ENCODE measurements at places on chromosomes 4 and X. TPM values are rescaled to one million over a fixed set of nuclear protein-coding genes. Genes with fewer than 3 reads are reported as not detected.

Gene SSX4
- total RNA-seq = not detected

Gene NBDY
- total RNA-seq = 23.8 TPM

Gene XAGE1B
- not detected for total RNA-seq

Gene YIPF7
- not detected for total RNA-seq

Gene CSAG2
- not detected for total RNA-seq

Gene INPP4B
- 93.2 TPM for total RNA-seq

Gene MAGEC1
- not detected for total RNA-seq

Gene C4orf54
- not detected for total RNA-seq

Gene EDA2R
- 0.18 TPM for total RNA-seq

Gene ZBED1
- 28.0 TPM for total RNA-seq

Gene RAB41
- not detected for total RNA-seq

Gene C1GALT1C1
- 13.7 TPM for total RNA-seq

- DNase-seq = no peak
Observed at GRCh38 chr4:108204518-108204917, 35.8 kb upstream of the LEF1 start.

DNA sequence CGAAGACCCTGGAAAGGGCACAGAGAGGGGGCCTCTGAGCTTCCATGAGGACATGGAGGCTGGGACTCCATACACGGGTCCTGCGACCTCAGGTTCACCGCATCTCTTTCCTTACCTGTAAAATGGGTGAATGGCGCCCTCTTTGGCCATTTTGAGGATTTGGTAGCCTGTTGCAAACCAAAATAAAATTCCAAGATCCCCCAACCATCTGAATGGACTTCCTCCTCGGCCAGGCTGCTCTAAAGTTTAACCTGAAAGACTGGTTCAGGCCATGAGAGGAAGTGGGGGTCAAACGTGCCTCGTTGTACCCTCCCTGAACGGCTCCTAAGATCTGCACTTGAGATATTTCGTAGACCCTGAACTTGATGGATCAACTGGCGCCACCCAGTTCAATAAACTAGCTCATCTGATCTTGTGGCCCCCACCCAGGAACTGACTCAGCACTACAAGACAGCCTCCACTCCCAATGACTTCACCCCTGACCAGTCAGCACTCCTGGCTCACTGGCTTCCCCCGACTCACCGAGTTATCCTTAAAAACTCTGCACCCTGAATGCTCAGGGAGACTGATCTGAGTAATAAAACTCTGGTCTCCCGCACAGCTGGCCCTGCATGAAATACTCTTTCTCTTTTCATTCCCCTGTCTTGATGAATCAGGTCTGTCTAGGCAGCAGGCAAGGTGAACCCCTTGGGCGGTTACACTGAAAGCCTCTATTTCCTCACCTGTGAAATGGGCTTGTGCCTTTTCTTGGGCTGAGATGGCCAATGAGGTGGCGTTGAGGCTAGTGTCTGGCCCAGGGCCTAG is 32.9 kb upstream of the GPR78 start:
- DNase-seq = no peak

- DNase-seq = no peak
Observed at GRCh38 chrX:44072631-44073030, 99.4 kb upstream of the NDP start.

DNA sequence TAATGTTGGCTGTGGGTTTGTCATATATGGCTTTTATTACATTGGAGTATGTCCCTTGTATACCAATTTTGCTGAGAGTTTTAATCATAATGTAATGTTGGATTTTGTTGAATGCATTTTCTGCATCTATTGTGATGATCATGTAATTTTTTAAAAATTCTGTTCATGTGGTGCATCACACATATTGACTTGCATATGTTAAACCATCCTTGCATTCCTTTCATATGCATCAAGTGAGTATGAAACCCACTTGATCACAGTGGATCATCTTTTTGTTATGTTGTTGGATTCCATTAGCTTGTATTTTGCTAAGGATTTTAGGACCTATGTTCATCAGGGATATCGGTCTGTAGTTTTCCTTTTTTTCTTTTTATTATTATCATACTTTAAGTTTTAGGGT is 12.1 kb downstream of the HEPH start:
- DNase-seq = no peak

- DNase-seq = peak; percentile 20
Observed at GRCh38 chr4:104491481-104492182, 3.1 kb downstream of the CXXC4 start.

DNA sequence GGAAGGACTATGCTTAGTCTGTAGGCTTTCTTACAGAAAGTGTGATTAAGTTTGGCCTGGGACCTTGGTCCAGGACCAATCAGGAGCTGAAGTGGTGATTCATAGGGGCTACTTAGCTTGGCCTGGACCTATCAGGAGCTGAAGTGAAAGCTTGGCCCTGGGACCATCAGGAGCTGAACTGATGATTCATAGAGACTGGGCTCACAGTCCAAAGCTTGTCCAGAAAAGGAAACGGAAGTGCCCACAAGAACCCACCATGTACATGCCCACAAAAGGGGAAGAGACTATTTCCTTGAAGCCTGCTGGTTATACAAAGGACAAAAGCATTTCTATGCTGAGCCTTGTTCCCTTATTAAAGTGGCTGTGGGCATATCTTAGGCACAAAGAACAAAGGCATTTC is 12.6 kb downstream of the TENT5D start:
- DNase-seq = no peak

- no peak for DNase-seq
Observed at GRCh38 chr4:74262522-74262921, 45.7 kb upstream of the EPGN start.

DNA sequence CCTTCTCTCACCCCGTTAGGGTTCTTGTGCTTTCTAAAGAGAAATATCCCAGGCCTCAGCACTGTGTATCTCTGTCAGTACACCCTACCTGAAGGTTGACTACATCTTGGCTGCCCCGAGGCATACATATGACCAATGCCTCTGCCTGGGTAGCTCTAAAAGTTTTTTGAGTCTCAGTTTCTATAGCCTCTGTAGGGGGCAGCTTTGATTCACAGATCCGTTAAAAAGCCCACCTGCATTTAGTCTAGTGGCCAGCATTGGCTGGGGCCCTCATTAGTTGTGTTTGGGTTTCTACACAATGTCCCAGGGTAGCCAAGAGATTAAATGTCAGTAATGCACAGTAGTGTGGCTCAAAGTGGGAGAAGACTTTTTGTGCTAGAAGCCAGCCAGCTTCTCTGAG is 151.1 kb downstream of the CFAP299 start:
- DNase-seq = no peak

GRCh38 chrX:31604629-31605221 is 532.9 kb upstream of the FTHL17 start:
- no peak for DNase-seq

- DNase-seq = no peak
Observed at GRCh38 chr4:156660465-156660864, 311.1 kb downstream of the PDGFC start.

GRCh38 chr4:145231906-145232700 is 51.7 kb upstream of the OTUD4 start:
- DNase-seq = no peak

- DNase-seq = no peak
Observed at GRCh38 chr4:147370881-147371280, 110.0 kb upstream of the EDNRA start.

- DNase-seq = no peak
Observed at GRCh38 chrX:66126662-66127061, 37.4 kb upstream of the HEPH start.

DNA sequence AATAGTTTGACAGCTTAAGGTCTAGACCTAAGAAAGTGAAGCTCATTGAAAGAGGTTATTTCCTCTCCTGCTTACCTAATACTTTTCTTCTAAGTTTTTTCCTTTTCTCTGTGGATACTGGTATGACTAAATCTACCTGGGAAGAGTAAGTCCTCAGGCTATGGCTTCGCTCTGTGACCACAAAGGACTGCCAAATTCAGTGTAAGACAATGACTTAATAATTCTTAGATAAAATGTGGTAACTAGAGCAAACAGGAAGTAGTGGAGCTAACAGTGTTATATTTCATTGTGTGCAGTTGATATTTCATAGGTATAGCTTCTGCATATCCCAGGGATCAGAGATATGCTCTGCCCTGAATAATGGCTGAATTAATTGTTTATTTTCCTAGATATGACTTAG is 418.9 kb downstream of the CCSER1 start:
- no peak for DNase-seq

DNA sequence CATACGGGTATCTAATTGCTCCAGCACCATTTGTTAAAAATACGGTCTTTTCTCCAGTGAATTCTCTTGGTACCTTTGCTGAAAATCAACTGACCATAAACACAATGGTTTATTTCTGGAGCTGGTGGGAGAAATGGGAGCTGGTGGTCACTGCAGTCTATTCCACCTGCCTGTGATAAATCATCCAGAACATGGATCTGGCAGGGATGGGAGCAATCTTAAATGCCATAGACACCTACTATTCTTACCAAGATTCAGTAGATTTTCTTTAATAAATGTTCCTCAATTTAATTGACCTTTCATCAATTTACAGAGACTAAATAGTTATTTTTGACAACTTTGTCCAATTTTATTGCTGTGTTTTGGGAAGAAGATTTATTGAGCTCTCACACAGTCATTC is 68.1 kb downstream of the SLC9A7 start:
- DNase-seq = no peak

DNA sequence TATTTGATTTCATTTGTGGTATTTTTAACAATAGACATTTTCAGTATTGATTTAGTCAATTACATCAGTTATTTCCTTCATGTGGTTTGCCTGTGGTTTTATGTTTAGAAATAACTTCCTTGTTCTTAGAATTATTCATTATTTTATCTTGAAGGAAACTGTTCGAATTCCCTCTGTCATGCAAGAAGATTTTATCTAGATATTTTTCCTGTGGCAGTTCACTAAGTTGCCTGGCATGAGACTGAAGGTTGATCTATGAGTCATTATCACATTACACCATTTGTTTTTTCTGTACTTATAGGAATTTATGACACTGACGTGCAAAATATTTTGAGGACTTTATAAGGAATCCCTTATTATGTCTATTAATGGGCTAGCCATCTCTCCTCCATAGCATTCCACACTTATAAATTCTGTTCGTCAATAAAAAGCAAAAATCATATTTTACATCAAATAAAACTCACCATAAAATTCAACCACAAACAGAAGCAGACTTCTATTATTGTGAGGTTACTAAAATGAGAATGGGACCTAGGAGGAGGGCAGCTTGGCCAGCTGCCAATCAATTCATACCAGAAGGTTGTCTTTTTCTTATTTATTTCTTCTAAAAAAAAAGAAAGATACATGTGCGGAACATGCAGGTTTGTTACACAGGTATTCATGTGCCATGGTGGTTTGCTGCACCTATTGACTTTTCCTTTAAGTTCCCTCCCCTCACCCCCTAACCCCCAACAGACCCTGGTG is 179.0 kb downstream of the KCNIP4 start:
- DNase-seq = no peak

DNA sequence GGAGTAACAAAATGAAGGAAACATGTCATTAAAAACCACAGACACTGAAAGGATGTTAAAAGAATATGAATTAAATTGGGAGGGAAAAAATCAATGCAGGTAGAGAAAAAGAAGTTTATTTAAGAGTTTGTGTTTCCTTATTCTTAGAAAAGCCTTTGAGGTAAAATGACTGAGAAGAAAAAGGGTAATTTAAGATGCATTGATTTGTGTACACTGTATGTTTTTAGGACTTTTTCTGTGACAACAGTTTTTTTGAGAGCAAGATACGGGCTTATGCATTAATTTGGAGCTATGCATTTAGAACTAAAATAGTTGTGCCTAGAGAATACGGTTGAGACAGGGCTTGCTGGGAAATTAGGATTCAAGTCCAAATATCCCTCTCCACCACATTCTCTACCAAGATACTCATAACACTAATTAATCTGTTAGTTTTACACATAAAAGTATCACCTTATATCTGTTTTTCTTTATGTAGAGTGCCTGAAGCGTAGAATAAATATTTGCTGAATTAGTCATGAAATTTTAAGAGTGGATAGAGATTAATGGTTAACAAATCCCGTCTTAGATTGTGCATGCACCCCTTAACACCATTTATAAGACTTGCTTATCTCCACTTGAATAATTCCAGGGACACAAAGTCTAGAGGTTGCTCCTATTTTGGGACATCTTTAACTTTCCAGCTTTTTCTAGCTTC is 232.5 kb downstream of the PCDH7 start:
- DNase-seq = no peak
